Caco-2 (cell line): ENCODE measurements at places on chromosomes 13 and 19.

GRCh38 chr19:35294859-35295791 lies 3.2 kb downstream of the MAG start:
- DNase-seq, result no peak

DNA sequence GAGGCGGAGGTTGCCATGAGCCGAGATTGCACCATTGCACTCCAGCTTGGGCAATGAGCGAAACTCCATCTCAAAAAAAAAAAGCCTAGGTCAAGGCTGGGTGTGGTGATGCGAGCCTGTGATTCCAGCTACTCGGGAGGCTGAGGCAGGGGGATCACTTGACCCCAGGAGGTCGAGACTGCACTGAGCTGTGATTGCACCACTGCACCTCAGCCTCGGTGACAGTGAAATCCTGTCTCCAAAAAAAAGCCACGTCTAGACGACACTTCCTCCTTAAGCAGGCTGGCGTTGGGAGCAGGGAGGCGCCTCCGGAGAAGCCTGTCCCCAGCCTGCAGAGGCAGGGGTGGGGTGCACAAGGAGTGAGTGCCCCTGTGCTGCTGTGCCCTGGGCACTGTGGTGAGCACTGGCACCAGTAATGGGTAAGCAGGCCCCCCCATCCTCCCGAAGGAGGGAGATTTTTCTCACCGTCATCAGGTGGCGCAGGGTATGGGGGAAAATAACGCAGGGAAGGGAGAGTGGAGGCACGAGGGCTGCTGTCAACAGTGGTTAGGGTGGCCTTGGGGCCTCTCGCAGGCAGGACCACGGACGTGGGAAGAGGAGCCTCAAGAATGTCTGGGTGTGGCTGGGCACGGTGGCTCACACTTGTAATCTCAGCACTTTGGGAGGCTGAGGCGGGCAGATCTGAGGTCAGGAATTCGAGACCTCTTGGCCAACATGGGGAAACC lies 706 bp downstream of the P2RY11 start:
- no peak for DNase-seq

GRCh38 chr19:14683439-14683838 lies 6.4 kb upstream of the ZNF333 start:
- no peak for DNase-seq

GRCh38 chr13:98456413-98456845 lies 120.5 kb downstream of the STK24 start:
- DNase-seq, result no peak

- DNase-seq, result no peak
Measured at GRCh38 chr19:19602713-19603324, 15.7 kb downstream of the PBX4 start.

- DNase-seq, result peak; percentile 74
Measured at GRCh38 chr19:6065685-6066374, 44.5 kb downstream of the RFX2 start.

DNA sequence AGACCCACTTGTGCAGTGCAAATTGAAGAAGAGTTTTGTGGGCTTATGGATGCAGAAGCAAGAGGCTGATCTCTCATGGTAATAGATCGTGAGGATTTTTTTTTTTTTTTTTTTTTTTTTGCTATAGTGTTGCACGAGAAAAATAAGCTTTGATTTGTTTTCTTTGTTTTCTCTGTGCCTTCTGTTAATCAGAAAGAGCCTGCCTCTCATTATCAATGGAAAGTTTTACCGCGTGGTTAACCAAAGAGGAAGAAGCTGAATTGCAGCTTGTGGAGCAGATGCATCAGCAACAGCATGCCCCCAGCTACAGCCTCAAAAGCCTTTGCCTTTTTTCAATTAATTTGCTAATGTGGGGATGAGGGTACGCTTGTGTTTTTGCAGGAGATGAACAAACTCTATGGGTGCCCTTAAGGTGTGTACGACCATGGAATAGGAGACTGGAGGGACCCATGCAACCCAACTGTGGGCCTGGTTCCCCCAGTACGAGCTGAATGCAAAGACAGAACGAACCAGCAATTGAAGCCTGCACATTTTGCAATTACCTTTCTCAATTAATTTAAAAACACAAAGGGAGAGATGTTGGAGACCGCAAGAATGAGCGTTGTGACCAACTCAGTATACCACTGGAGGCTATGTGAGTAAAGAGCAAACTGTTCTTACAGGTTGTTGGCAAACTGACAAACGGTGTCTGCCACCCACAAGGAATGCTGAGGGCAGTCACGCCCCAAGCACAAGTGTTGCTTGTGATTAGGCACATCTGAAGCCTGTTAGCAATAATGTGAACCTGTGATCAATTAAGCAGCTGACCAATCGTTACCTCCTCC lies 58.6 kb upstream of the SPRY2 start:
- DNase-seq, result no peak

GRCh38 chr19:1748115-1748872 lies 5.0 kb upstream of the ONECUT3 start:
- no peak for DNase-seq

GRCh38 chr19:47790398-47790814 lies 11.9 kb downstream of the SELENOW start:
- DNase-seq, result peak; percentile 89
